Effector memory CD8-positive, alpha-beta T cell (primary cell): ENCODE measurements at places on chromosomes 5 and 9.

GRCh38 chr5:9196403-9197227 lies 349.3 kb downstream of the SEMA5A start:
- H3K4me3 ChIP-seq, result no peak overlapping the region
- no peak for DNase-seq
- no peaks in the 10 kb centered on the region for H3K27me3 ChIP-seq
- H3K4me1 ChIP-seq, result no peaks in the 10 kb centered on the region
- no peak overlapping the region for H3K27ac ChIP-seq

- H3K36me3 ChIP-seq, result no peaks in the 10 kb centered on the region
- no peaks in the 10 kb centered on the region for H3K4me1 ChIP-seq
- no peak for DNase-seq
- no peak overlapping the region for H3K27ac ChIP-seq
Measured at GRCh38 chr5:74303578-74303977, 336.9 kb downstream of the ENC1 start.

DNA sequence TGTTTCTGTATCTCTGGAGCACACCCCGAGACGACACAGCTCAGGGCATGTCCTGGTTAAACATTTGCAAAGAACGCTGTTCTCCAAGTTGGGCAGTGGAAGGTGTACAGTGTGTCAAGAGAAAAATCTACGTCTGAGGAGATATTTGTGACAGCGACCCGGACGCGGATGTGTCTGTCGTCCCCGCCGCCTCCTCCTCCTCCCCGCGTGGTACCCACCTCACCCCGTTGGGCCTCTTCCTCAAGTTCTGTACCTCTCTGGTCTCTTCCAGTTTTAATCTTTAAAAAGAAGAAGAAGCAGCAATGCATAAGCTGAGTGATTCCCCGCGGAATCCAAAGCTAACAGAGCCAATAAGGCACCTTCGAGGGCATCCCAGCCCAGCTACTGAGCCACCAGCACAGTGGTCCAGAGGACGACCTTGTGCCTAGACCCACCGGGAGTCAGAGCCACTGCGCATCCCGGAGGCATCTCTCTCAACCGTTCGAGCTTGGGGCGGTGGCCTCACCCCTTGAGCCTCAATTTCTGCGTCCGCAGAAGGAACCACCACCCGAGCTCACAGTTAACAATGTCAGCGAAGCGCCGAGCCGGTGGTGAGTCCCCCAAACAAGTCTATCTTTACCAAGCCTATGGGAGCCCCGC lies 467 bp downstream of the C9orf78 start:
- peak; percentile 31 for DNase-seq
- H3K36me3 ChIP-seq, result peaks cover 70% of the 10 kb centered on the region
- peak overlapping the region; percentile 94 for H3K27ac ChIP-seq
- peak overlapping the region; percentile 99 for H3K4me3 ChIP-seq

- no peak for DNase-seq
- no peaks in the 10 kb centered on the region for H3K36me3 ChIP-seq
- H3K27me3 ChIP-seq, result no peaks in the 10 kb centered on the region
- no peak overlapping the region for H3K27ac ChIP-seq
Measured at GRCh38 chr5:149108651-149109280, 32.5 kb upstream of the ABLIM3 start.

GRCh38 chr9:20563917-20564316 lies 58.4 kb downstream of the MLLT3 start:
- H3K27ac ChIP-seq, result no peak overlapping the region
- DNase-seq, result no peak
- no peak overlapping the region for H3K4me3 ChIP-seq
- no peaks in the 10 kb centered on the region for H3K36me3 ChIP-seq
- H3K27me3 ChIP-seq, result no peaks in the 10 kb centered on the region
- H3K4me1 ChIP-seq, result peaks cover 15% of the 10 kb centered on the region

GRCh38 chr9:135670721-135671590 lies 7.8 kb downstream of the LCN9 start:
- DNase-seq, result no peak
- H3K4me1 ChIP-seq, result no peaks in the 10 kb centered on the region
- H3K27me3 ChIP-seq, result peaks cover 25% of the 10 kb centered on the region
- H3K36me3 ChIP-seq, result peaks cover 4% of the 10 kb centered on the region
